ENCODE measurements at places on chromosomes 2 and 18.

GRCh38 chr2:156430980-156431358 is 5.2 kb upstream of the GPD2 start:
- DNase-seq, result no peak

DNA sequence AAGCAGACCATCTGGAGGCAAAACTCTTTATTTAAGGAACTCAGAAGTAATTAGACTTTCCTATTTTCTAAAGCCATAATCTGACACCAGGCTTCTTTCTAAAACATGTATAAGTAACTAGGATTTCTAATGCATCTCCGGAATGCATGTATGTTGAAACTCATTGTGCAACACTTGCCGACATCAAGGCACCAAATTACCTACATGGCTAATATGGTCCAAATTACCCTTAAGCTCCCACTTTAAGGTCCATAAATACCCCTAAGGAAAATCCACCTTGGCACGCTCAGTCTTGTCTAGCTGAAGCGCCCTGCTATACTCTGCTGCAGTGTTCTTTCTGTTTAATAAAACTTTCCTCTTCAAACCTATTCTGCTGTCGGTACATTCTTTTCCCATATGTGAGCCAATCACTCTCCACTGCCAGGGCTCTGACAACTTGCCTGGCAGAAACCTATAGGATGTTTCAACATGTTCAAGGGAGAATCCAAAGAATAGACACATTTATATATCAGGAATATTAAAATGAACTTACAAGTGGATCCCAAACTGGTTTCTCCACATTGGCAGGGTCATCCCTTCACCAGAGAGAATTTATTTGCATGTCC is 171.9 kb downstream of the GALNT1 start:
- DNase-seq, result no peak

- peak; percentile 14 for DNase-seq
These were observed 173.6 kb downstream of the SMAD7 start for GRCh38 chr18:48777026-48777743.

DNA sequence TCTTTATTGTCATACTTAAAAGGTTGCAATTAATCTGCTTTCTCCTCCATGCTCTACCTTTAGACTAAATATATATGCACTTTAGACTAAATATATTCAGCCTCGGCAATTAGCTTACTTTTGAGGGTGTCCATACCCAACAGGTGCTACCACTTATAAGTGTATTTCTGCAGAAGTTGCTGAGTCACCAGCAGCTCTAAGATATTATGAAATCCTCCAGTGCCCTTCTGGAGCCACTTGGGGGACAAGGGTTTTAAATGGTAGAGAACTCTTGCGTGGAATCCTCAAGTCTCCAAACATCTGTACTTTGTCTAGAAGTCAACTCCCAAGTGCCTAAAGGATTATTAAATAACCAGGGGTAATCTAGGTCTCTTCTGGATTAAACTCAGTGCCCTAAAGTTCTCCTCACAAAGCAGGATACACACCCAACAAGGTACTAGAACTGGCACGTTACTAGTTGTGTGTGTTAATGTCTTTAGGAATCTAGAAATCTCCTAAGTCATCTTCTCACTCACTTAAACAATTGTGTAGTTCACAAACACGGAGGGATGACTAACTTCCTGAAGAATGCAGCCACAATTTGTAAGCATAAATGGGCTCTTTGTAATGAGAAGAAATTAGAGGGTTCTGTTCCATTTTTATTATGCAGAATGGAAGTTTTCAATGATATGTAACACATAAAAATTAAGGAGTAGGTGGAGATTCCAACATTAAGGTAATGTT is 159.7 kb downstream of the CD226 start:
- no peak for DNase-seq

GRCh38 chr2:199883474-199884212 is 27.4 kb upstream of the C2orf69 start:
- no peak for DNase-seq

GRCh38 chr2:67186871-67187270 is 210.3 kb upstream of the ETAA1 start:
- no peak for DNase-seq

DNA sequence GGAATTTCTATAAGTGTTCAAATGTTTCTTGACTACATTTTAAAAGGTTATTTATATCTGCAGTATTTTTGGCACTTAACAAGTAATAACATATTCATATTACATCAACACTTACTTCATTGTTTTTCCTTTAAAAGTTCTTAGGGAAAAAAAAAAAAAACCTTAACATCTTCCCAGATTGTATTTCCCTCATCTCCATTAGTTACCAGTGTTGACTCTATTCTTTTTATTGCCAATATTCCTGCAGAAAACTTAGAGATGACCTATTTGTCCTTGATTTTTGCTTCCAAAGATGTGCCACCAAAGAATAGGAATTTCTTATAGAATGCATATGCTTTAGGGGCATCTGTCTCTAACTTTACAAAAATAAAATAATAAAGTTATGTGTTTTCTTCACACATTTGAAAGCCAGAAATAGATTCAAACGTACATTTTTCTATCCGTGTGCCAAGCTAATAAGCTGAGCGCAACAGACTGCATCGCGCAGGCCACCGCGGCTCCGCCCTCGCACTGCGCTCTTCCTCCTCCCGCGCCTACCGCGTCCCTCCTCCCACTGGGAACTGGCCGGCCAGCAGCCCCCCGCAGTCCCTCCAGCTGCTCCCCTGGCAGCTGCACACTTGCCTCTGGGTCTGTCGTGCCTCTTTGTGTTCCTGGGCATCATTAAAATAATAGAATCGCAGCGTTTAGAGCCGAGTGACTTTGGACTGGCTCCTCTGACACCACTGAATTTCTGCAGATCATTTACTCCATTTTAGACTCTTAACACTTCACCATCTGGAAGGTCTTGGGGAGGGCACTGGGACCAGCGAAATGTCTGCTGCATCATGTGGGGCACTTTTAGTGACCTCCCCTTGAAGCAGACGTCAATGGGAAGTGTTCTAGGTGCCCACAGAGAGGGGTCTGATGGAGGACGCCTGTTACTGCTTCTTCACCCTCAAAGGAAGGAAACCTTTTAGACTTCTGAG is 21.2 kb upstream of the NAB1 start:
- DNase-seq, result no peak

- DNase-seq, result no peak
These were observed 136.8 kb downstream of the TMEM163 start for GRCh38 chr2:134581877-134582546.
